Heart right ventricle (tissue), 16 donors: ENCODE measurements at places on chromosomes 4 and X. TPM values are rescaled to one million over a fixed set of nuclear protein-coding genes. Genes with fewer than 3 reads are reported as not detected.

MAGEA9B gene
- not detected for polyA plus RNA-seq

TLR10 gene
- polyA plus RNA-seq = 0.01 TPM

TLL1 gene
- polyA plus RNA-seq = 1.2 TPM

ARMCX4 gene
- polyA plus RNA-seq = 4.6 TPM

NWD2 gene
- polyA plus RNA-seq = 0.03 TPM

ZNF330 gene
- polyA plus RNA-seq = 64.5 TPM

C4orf36 gene
- polyA plus RNA-seq = 0.10 TPM

IL3RA gene
- polyA plus RNA-seq = 20.8 TPM

ZNF732 gene
- 0.15 TPM for polyA plus RNA-seq

NOA1 gene
- 10.1 TPM for polyA plus RNA-seq

LANCL3 gene
- 0.10 TPM for polyA plus RNA-seq

KIAA1210 gene
- polyA plus RNA-seq = not detected

CENPVL1 gene
- not detected for polyA plus RNA-seq

OSTC gene
- 28.8 TPM for polyA plus RNA-seq

SMIM10 gene
- 15.0 TPM for polyA plus RNA-seq

SSX2 gene
- polyA plus RNA-seq = not detected

LUZP4 gene
- polyA plus RNA-seq = not detected

NDST3 gene
- polyA plus RNA-seq = not detected

S100G gene
- polyA plus RNA-seq = not detected

GPR82 gene
- not detected for polyA plus RNA-seq

COL4A6 gene
- polyA plus RNA-seq = 1.7 TPM

ZNF157 gene
- 0.15 TPM for polyA plus RNA-seq

PDE6B gene
- 0.73 TPM for polyA plus RNA-seq

CYLC1 gene
- polyA plus RNA-seq = not detected

TMPRSS11D gene
- polyA plus RNA-seq = not detected

CFP gene
- polyA plus RNA-seq = 2.4 TPM

RTL9 gene
- polyA plus RNA-seq = 0.65 TPM

P2RY8 gene
- 1.0 TPM for polyA plus RNA-seq

EPHA5 gene
- polyA plus RNA-seq = under 0.01 TPM

TMEM31 gene
- polyA plus RNA-seq = 0.07 TPM

VCX2 gene
- not detected for polyA plus RNA-seq

XAGE2 gene
- polyA plus RNA-seq = not detected

SSX4 gene
- polyA plus RNA-seq = not detected

CAPN6 gene
- polyA plus RNA-seq = not detected

ZNF280C gene
- polyA plus RNA-seq = 0.39 TPM

FSTL5 gene
- polyA plus RNA-seq = 0.01 TPM

SMPX gene
- 171 TPM for polyA plus RNA-seq

FRMD7 gene
- not detected for polyA plus RNA-seq

ZAR1 gene
- polyA plus RNA-seq = not detected

CXXC4 gene
- 1.8 TPM for polyA plus RNA-seq

PABPC1L2B gene
- polyA plus RNA-seq = not detected

NONO gene
- polyA plus RNA-seq = 55.0 TPM

STPG2 gene
- polyA plus RNA-seq = 0.15 TPM

CCKAR gene
- polyA plus RNA-seq = not detected

HTATSF1 gene
- 45.6 TPM for polyA plus RNA-seq

LPAR4 gene
- 0.09 TPM for polyA plus RNA-seq

GYG2 gene
- polyA plus RNA-seq = 0.73 TPM

CFAP99 gene
- not detected for polyA plus RNA-seq

RAB40A gene
- 0.44 TPM for polyA plus RNA-seq

ARR3 gene
- polyA plus RNA-seq = not detected

TMEM33 gene
- 4.7 TPM for polyA plus RNA-seq

VCX gene
- polyA plus RNA-seq = not detected

SYN1 gene
- 11.1 TPM for polyA plus RNA-seq

ANK2 gene
- polyA plus RNA-seq = 21.9 TPM
